GM12878 (cell line): ENCODE measurements at places on chromosomes 5 and 9. TPM values are rescaled to one million over a fixed set of nuclear protein-coding genes. Genes with fewer than 3 reads are reported as not detected.

GFI1B gene
- not detected in 2 replicates for total RNA-seq

GRCh38 chr9:135320943-135321342 lies 158.6 kb upstream of the PPP1R26 start:
- no peaks in the 10 kb centered on the region for H3K4me1 ChIP-seq
- H3K27ac ChIP-seq, result no peak overlapping the region
- DNase-seq, result no peak

DNA sequence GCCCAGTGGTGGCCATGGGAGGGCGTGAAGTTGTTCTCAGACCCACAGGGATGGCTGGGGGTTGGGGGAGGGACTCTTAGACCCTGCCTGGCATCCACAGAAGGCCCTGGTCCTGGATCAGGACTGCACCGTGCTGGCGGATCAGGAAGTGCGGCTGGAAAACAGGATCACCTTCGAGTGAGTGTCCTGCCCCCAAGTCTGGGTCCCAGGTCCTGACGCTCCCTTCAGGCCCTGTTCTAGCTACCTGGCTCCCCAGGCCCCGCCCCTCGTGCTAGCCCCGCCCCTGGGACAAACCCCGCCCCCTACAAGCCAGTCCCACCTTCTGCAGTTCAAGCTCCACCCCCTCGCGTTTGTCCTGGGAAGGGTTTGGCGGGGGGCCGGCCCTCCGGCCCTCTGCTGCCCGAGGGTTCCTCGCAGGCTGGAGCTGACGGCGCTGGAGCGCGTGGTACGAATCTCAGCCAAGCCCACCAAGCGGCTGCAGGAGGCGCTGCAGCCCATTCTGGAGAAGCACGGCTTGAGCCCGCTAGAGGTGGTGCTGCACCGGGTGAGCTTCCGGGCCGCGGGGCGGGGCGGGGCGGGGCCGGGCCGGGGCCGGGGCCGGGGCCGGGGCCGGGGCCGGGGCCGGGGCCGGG lies 12.9 kb downstream of the RGS14 start:
- peaks cover 14% of the 10 kb centered on the region for H3K36me3 ChIP-seq
- no peak overlapping the region for H3K27ac ChIP-seq
- no peak for DNase-seq
- no peak overlapping the region for H3K4me3 ChIP-seq
- H3K4me1 ChIP-seq, result peaks cover 28% of the 10 kb centered on the region
- H3K27me3 ChIP-seq, result no peaks in the 10 kb centered on the region

GRCh38 chr5:7329712-7330111 lies 66.2 kb upstream of the ADCY2 start:
- no peak for DNase-seq
- H3K4me1 ChIP-seq, result no peaks in the 10 kb centered on the region
- H3K27ac ChIP-seq, result no peak overlapping the region
- H3K36me3 ChIP-seq, result no peaks in the 10 kb centered on the region

DNA sequence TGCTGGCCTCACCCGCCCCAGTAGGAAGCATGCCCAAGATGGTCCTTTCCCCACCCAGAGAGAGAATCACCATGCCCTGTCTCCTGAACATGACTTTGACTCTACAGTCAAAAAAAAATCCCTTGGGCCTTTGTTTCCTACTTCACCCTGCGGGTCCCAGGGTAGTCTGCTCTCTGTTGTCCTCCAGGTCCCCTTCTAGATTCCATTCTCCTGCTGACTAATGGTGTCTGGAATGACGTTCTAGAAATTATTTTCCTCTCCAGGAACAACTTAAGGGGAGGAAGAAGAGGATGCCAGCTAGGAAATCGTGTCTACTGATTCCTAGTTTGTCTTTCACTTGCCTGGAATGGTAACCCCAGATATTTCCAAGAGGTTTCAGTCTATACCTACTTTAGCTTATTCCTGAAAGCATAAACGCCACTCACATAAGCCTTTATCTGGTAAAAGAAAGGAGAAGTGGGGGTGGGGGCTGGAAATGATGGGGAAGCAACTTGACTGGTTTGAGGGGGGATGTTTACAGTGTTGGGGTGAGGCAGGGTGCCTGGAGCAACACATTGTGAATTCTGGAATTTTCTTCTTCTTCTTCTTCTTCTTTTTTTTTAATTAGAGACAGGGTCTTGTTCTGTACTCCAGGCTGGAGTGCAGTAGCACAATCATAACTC lies 93.9 kb downstream of the SNX18 start:
- H3K4me3 ChIP-seq, result no peak overlapping the region
- no peak overlapping the region for H3K27ac ChIP-seq
- peaks cover 6% of the 10 kb centered on the region for H3K4me1 ChIP-seq
- H3K27me3 ChIP-seq, result no peaks in the 10 kb centered on the region
- no peaks in the 10 kb centered on the region for H3K36me3 ChIP-seq

DNA sequence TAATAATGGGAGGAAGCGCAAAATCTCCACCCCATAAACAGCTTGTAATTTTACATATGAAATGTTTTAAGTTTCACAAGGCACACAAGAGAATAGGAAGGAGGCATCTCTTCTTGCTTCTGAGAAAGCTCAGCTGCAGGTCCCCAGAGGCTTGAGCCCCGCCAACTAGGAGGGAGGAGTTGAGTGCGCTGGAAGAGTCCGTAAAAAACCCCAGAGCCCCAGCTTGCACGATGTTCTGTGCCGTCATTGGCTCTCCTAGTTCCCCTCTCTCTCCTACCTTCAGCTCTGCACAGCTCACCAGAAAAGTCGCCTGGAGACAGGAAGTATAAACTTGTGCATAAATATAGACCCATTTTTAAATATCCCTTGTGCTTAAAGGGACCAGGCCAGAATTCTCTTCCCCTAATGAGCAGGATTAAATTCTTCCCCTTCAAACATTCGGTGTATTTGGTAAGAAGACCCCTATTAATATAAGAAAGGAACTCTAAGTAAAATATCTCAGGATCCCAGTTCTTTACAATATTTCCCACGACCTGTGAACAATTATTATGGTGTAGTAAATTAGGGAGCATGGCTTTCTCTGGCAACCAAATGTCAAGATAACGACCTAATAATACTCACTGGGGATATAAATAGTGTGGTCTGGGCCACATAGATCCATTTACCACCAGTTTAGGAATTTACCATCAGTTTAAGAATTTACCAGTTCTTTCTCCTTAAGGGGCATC lies 13.7 kb downstream of the GLRX start:
- H3K4me3 ChIP-seq, result peak overlapping the region; percentile 36; the same call in 1 of the 2 replicates
- H3K27me3 ChIP-seq, result no peaks in the 10 kb centered on the region
- no peaks in the 10 kb centered on the region; the same call in 1 of the 2 replicates for H3K36me3 ChIP-seq
- H3K4me1 ChIP-seq, result peaks cover 29% of the 10 kb centered on the region
- peak; percentile 98 for DNase-seq

DNA sequence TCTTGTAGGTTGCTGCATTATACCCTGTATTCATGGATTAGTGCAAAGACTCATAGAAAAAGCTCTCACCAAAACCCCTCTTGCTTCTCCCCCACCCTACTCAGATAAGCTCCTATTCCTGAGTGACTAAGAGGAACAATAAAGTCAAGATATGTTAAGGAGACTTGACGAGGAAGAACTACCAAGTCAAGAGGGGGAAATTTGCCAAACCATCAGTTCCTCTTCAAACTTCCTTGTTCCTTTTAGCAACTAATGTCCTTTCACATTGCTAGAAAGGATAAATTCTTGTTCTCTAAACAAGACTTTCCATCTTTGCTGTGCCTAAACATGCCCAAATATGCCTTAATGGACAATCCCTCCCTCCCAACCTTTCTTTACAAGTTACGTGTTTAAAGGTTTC lies 27.0 kb downstream of the CNOT8 start:
- no peaks in the 10 kb centered on the region for H3K4me1 ChIP-seq
- no peaks in the 10 kb centered on the region for H3K27me3 ChIP-seq
- no peak overlapping the region for H3K4me3 ChIP-seq

GARIN3 gene
- total RNA-seq, result not detected in 2 replicates

GPR150 gene
- total RNA-seq, result 0.92 and 1.3 TPM in 2 replicates
